ENCODE measurements at places on chromosomes 16 and 17. TPM values are rescaled to one million over a fixed set of nuclear protein-coding genes. Genes with fewer than 3 reads are reported as not detected.

PALB2 gene
- 24.0 TPM for total RNA-seq

ABCC6 gene
- not detected for total RNA-seq

CCL8 gene
- not detected for total RNA-seq

NPTX1 gene
- 5.1 TPM for total RNA-seq

RPGRIP1L gene
- total RNA-seq = 6.2 TPM

TM4SF5 gene
- not detected for total RNA-seq

TBC1D3G gene
- total RNA-seq = not detected

TBC1D3 gene
- not detected for total RNA-seq

ACAP1 gene
- 342 TPM for total RNA-seq

CDRT15 gene
- total RNA-seq = not detected

DBF4B gene
- 23.3 TPM for total RNA-seq

KRT12 gene
- not detected for total RNA-seq
